Esophagus squamous epithelium (tissue), 5 donors: ENCODE measurements at places on chromosomes 12 and 14.

DNA sequence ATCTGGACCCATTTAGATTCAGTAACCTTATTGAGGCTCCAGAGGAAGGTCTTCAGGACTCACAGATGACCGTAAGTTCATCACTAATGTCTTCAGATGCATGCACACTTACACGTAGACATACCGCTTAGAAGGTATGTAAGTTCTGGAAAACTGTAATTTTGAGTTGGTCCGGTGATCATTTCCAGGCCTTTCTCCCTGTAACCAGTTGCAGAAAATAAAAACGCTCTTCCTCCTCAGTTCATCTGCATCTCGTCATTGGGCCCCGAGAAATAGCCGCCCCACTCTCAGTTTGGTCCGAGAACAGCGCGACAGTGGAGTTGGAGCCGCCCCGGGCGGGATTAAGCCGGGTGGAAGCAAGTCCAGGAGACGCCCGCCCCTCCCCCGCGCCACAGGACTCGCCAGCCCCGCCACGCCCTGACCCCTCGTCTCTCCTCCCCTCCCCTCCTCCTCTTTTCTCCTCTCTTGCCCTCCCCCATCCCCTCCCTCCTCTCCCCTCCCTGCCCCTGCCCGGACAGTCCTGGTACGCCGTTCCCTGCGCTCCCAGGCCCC is 83.7 kb downstream of the TNFAIP2 start:
- peak overlapping the region; percentile 54 for H3K27ac ChIP-seq
- H3K36me3 ChIP-seq, result no peaks in the 10 kb centered on the region
- peaks cover 48% of the 10 kb centered on the region for H3K27me3 ChIP-seq
- H3K4me3 ChIP-seq, result peak overlapping the region; percentile 31

DNA sequence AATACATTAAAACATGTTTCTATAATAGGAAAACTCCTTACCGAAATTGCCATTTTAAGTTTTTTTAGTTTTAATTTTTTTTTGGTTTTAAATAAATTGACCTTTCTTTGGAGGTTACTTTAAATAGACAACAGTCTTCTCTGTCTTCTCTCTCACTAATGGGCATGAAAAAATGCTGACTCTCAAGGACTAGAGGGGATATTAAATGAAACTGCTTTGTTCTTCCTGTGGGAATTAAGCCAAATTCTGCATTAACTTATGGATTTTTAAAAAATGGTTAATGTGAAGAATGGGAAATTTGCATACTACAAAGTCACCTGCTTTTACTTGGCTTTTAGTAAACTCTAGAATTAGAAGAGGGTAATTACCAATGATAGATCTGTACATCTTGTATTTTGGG is 378.9 kb downstream of the TMTC2 start:
- H3K36me3 ChIP-seq, result no peaks in the 10 kb centered on the region
- H3K27me3 ChIP-seq, result no peaks in the 10 kb centered on the region
- no peaks in the 10 kb centered on the region for H3K4me1 ChIP-seq
- no peak overlapping the region for H3K4me3 ChIP-seq

DNA sequence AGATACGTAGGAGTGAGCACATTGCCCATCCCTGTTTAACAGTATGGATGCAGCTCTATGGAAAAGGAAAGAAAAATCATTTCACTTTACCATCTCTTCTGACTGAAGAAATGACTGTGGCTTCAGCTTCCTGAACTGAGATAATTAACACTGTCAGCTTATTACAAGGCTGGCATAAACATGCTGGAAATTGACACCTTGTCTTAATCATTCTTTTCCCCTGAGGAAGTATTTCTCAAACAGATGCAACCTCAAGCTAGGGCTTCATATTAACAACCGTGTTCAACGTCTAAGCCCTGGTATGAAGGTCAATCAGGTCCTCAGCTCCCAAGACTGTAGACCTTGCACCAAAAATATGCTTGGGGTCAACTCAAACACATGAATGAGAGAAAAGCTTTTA is 25.0 kb downstream of the RERG start:
- peak overlapping the region; percentile 35 for H3K27ac ChIP-seq
- H3K27me3 ChIP-seq, result no peaks in the 10 kb centered on the region
- H3K4me1 ChIP-seq, result peaks cover 58% of the 10 kb centered on the region
- no peak overlapping the region for H3K4me3 ChIP-seq
- no peaks in the 10 kb centered on the region for H3K36me3 ChIP-seq

DNA sequence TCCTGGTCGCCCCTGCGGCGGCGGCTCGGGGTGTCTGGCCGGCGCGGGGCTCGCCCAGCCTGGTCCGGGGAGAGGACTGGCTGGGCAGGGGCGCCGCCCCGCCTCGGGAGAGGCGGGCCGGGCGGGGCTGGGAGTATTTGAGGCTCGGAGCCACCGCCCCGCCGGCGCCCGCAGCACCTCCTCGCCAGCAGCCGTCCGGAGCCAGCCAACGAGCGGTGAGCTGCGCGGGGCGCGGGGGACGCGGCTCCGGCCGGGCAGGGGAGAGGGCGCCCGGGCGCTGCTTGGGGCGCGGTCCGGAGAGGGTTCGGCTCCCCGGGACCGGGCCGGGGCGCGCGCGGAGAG is at the start of gene LGALS3:
TSS of gene LGALS3 (plus strand) at position 167 of the 342 bp plus-strand sequence. CDS start 8,122 bp downstream, outside the sequence.
- H3K27me3 ChIP-seq, result no peaks in the 10 kb centered on the region
- no peak for DNase-seq
- peak within 1 kb of the TSS; percentile 99 for H3K27ac ChIP-seq
- peaks cover 23% of the 10 kb centered on the region for H3K36me3 ChIP-seq

DNA sequence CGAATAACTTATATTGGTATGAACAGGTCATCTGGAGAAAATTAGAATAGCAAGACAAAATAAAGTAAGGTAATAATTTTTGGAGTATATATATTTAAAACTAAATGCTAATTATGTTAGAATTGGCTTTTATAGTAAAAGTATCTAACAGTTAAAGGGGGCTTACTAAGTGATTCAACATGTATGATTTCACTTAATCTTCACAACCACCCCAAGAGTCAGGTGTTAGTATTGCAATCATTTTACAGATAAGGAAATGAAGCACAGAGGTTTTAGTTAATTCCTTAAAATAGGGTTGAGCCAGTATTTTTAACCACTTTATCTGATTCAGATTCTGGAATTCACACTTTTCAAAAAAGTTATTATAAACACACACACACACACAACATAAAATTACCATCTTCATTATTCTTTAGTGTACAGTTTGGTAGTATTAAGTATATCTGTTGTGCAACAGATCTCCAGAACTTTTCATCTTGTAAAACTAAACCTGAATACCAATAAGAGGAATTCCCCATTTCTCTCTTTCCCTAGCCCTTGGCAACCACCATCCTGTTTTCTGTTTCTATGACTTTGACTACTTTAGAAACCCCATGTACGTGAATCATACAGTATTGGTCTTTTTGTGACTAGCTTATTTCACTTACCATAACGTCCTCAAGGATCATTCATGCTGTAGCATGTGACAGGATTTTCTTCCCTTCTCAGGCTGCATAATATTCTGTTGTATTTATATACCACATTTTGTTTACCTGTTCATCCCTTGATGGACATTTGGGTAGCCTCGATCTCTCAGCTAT is 12.5 kb downstream of the A2M start:
- no peak for DNase-seq
- H3K27me3 ChIP-seq, result no peaks in the 10 kb centered on the region

GRCh38 chr12:12007001-12007712 is 63.6 kb upstream of the BCL2L14 start:
- no peaks in the 10 kb centered on the region for H3K4me1 ChIP-seq
- H3K36me3 ChIP-seq, result no peaks in the 10 kb centered on the region
- H3K27ac ChIP-seq, result no peak overlapping the region
- DNase-seq, result no peak

DNA sequence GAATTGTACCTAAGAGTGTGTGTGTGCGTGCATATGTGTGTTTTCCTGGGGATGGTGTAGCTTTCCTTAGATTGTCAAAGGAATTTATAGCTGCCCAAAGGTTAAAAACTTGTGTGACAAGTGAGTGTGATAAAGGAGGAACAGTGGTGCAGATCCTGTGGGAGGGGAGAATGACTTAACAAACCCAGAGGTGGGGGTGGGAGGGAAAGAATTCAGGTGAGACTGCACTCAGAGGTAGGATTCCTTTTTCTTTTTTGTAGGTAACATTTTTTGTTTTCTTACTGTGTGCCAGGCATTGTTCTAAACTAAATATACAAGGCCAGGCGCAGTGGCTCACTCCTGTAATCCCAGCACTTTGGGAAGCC is 45.3 kb upstream of the SINHCAF start:
- H3K27ac ChIP-seq, result no peak overlapping the region
- H3K27me3 ChIP-seq, result no peaks in the 10 kb centered on the region
- H3K4me1 ChIP-seq, result peaks cover 5% of the 10 kb centered on the region
- H3K36me3 ChIP-seq, result no peaks in the 10 kb centered on the region

DNA sequence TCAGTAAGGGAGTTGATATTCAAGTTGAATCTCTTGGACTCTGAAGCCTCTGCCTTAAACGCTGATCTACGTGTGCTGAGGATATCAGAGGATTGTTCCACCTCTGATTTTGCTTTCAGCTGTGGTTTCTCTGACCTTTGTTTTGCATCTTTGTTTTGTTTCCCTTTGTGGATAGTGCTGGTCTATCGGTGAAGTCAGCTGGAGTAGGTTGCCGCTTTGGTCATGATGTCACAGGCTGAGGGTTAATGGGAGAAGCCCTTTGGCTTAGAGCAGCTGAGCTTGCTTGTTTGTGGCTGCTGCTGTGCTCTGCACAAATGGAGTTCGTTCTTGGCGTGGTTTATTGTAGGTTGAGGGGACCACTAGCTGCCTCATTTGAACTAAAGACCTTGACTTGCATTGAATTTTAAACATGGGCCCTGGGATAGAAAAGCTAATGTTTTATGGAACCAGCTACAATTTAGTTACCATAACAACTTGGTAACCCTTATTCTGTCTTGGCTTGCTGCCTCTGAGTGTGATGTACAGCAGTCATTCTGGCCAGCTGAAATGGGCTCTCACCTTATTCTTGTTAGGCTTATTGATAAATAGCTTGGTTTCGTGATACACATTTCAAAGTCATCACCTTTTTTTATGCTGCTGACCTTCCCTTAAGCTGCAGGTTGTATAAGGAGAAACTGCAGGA is 284.5 kb upstream of the E2F7 start:
- no peaks in the 10 kb centered on the region for H3K36me3 ChIP-seq
- H3K27ac ChIP-seq, result no peak overlapping the region
- H3K4me1 ChIP-seq, result no peaks in the 10 kb centered on the region
- DNase-seq, result no peak

GRCh38 chr14:80055226-80055625 is 156.1 kb downstream of the DIO2 start:
- no peak overlapping the region for H3K4me3 ChIP-seq
- H3K27me3 ChIP-seq, result no peaks in the 10 kb centered on the region

DNA sequence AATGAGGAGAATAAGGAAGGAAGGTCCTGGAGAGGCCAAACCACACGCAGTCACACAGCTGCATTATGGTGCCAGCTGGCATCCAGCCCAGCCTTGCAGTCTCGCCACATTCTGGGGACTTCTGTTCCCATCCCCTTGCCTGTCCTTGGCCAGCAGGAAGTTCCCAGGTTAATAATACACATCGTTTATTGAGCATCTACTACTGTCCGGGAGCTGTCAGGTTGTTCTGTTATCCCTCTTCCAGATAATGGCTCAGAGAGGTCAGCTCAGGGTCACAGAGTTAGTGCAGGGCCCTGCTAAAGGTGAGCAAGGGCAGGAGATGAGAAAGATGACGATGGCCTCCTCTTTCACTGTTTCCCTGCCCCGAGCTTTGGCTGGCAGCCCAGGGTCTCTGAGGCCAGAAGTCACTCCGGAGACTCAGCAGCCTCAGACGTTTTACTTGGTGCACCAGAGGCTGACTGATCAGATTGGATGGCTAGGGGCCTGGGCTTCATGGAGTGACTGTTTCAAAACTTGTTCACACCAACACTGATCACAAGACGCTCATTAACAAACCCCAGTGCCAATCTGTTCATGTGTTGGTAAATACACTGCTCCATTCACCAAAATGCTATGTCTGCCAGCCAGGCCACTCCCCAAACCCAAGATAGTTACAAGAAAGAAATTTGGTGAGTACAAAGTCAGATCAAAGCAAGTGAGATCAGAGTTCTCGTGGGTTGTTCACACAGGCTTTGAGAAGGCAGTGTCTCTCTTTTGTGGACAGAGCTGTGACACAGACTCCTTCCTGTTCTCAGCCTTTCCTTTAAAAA is 79.2 kb downstream of the B4GALNT3 start:
- no peaks in the 10 kb centered on the region for H3K27me3 ChIP-seq
- H3K27ac ChIP-seq, result peak overlapping the region; percentile 83
- no peak overlapping the region for H3K4me3 ChIP-seq
- peaks cover 18% of the 10 kb centered on the region for H3K4me1 ChIP-seq

GRCh38 chr14:77375164-77375950 is 1.5 kb downstream of the TMED8 start:
- no peaks in the 10 kb centered on the region for H3K27me3 ChIP-seq
- peak overlapping the region; percentile 97 for H3K4me3 ChIP-seq

GRCh38 chr14:62847168-62847567 is 198.1 kb downstream of the KCNH5 start:
- H3K36me3 ChIP-seq, result no peaks in the 10 kb centered on the region
- DNase-seq, result no peak
- no peak overlapping the region for H3K4me3 ChIP-seq
- no peaks in the 10 kb centered on the region for H3K4me1 ChIP-seq
- no peak overlapping the region for H3K27ac ChIP-seq

DNA sequence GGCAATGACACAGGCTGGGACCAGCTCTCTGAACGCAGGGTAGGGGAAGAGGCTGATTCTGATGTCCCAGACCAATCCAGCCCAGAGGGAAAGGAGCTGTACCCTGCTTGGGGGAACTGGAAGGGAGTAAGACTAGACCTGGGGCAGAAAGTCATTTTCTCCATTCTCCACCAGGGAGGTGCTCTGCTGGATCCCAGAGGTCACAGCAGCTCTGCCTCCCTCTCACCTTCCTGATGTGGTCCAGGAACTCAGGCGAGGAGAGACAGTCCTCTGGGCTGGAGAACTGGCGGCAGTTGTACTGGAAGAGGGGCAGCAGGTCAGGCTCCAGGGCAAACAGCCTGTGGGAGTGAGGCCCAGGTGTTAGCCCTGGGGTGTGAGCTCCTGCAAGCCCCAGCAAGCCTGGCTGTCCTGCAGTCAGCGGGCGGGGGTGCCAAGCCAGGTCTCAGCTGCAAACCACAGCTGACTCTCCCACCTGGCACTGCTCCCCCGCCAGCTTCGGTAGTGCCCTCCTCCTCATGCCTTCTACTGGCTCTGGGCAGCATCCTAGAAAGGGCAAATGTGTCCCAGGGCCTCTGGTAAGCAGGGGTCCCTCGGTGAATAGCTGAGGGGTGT is 1.9 kb downstream of the NGB start:
- H3K4me1 ChIP-seq, result peaks cover 23% of the 10 kb centered on the region
- H3K36me3 ChIP-seq, result no peaks in the 10 kb centered on the region
- H3K4me3 ChIP-seq, result no peak overlapping the region

- no peaks in the 10 kb centered on the region for H3K36me3 ChIP-seq
- no peak overlapping the region for H3K27ac ChIP-seq
- DNase-seq, result no peak
- peaks cover 6% of the 10 kb centered on the region for H3K4me1 ChIP-seq
Observed at GRCh38 chr12:59737725-59738463, 142.1 kb downstream of the SLC16A7 start.

- H3K27me3 ChIP-seq, result no peaks in the 10 kb centered on the region
- peaks cover 50% of the 10 kb centered on the region for H3K4me1 ChIP-seq
- peak overlapping the region; percentile 71 for H3K4me3 ChIP-seq
- no peak for DNase-seq
- no peaks in the 10 kb centered on the region for H3K36me3 ChIP-seq
- peak overlapping the region; percentile 84 for H3K27ac ChIP-seq
Observed at GRCh38 chr12:121579190-121579791, 1.5 kb downstream of the KDM2B start.
